Ecto neural progenitor cell (in vitro differentiated cells): ENCODE measurements at places on chromosomes 1 and 21.
A peak's percentile ranks its signal among the peaks of the same experiment; 100 is the strongest.

DNA sequence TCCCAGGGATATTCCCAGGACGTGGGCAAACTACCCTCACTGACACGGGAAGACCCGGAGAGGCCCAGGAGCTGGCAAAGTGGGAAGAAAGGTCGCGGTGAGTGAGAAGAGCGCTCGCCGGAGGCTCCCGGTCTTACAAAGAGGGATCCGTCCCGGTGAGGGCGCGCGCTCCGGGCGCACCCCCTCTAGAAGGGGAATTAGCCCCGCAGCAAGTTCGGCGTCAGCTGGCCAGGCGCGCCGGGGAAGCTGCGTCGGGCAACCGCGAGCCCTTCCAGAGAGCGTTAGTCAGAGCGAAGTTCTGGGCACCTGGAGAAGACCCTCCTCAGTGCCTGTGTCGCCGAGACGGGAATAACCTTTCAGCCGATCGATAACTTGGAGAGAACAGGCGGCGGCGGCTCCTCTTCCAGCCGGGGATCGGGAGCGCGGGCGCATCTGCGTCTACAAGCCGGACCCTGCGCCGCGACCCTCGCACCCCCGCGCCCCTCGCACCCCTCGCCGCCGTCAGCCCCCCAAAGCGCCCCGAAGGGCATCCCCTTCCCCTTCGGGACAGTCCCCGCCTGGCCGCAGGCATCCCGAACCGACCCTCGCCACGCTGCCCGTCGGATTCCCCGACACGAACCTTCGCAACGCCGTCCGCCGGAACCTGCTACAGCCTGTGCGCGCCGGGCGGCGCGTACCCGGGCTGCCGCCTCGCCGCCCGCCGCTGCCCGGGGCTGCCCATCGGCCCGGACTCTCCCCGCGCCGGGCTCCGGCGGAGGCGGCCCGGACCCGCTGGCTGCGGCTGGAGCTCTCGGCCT, 485 bp downstream of the SIPA1L2 start:
- peak; percentile 75 for DNase-seq

DNA sequence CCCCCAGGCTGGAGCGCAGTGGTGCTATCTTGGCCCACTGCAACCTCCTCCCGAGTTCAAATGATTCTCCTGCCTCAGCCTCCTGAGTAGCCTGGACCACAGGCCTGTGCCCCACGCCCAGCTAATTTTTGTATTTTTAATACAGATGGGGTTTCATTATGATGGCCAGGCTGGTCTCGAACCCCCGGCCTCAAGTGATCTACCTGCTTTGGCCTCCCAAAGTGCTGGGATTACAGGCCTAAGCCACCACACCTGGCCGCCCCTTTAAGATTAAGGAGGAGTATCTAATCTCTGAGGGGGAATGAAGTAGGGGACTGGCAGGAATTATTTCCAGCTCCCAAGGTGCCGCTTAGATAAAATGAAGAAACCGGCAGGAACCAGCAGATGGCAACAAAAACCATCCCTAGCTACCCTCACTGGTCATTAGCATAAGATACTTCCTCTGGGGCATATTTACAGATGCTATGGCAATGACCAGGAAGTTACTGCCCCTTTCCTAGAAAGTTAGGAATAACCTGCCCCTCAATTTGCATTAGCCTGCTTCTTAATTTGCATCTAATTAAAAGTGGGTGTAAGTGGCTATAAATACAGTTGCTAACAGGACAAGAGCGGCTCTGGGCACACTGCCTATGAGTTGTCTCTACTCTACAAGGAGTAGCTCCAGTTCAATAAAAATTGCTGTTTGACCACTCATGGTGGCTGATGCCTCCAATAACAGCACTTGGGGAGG, 7.1 kb upstream of the NSUN4 start:
- no peak for DNase-seq

- DNase-seq: no peak
These were observed 157.0 kb upstream of the DEPDC1 start for GRCh38 chr1:68653882-68654281.

DNA sequence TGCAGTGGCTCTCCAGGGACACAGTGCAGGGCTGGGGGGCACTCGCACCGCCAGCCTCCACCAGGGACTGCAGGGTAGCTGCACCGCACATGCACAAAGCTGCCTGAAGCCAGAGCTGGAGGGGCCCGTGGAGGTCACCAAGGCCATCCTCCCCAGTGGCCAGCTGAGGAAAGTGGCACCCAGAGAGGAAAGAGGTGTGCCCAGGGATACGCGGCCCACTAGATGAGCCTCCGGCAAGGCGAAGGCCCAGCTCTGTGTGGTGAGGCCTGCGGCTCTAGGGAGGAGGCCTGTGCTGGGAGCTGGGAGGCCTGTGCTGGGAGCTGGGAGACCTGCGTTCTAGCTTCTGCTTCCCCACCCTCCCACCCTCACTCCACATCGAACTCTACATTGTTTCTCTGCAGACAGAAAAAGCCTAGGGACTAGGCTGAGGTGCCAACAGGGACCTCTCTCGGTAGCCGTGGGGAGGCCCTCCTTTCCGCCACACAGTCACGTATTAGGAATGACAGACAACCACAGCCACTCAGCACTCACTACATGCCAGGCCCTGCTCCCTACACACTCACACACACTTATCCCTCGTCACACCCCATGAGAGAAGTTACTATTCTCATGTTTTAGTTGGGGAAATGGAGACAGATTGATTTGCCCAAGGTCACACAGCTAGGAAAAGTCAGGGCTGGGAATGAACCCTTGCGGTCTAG, 921 bp upstream of the ASCL5 start:
- DNase-seq: no peak

- DNase-seq: no peak
These were observed 1.6 kb upstream of the PIGK start for GRCh38 chr1:77220687-77221463.
